ENCODE measurements at places on chromosomes 16 and 17. TPM values are rescaled to one million over a fixed set of nuclear protein-coding genes. Genes with fewer than 3 reads are reported as not detected.

DNA sequence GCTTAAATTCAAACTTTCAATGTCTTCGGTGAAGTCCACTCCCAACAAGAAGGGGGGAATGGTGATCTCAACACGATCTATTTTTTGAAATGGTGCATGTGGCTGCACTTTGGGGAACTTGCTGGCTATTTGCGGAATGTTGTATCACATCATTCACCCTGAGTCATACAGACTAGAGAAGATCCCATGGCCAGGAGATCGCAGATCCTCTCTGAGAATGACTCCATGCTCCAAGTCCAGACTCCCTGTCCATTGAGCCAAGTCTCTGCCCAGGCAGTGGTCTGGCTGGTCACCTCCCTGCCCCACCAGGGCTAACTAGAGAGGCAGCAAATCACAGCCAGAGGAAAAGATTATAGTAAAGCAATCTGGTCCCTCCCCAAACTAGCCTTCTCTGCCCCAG is 120.6 kb downstream of the XYLT1 start:
- peaks cover 33% of the 10 kb centered on the region for H3K4me1 ChIP-seq
- DNase-seq = no peak
- no peaks in the 10 kb centered on the region for H3K36me3 ChIP-seq
- H3K4me3 ChIP-seq = no peak overlapping the region

- no peak overlapping the region for H3K4me3 ChIP-seq
- H3K4me1 ChIP-seq = peaks cover 18% of the 10 kb centered on the region
- H3K27ac ChIP-seq = no peak overlapping the region
- no peaks in the 10 kb centered on the region for H3K36me3 ChIP-seq
Observed at GRCh38 chr17:57567251-57567650, 177.8 kb downstream of the CCDC182 start.

GRCh38 chr16:88448461-88449266 is 4.4 kb upstream of the ZFPM1 start:
- no peak overlapping the region for H3K4me3 ChIP-seq
- no peak for DNase-seq
- H3K27me3 ChIP-seq = no peaks in the 10 kb centered on the region
- no peaks in the 10 kb centered on the region for H3K36me3 ChIP-seq
- no peak overlapping the region for H3K27ac ChIP-seq
- H3K4me1 ChIP-seq = peaks cover 13% of the 10 kb centered on the region

DNA sequence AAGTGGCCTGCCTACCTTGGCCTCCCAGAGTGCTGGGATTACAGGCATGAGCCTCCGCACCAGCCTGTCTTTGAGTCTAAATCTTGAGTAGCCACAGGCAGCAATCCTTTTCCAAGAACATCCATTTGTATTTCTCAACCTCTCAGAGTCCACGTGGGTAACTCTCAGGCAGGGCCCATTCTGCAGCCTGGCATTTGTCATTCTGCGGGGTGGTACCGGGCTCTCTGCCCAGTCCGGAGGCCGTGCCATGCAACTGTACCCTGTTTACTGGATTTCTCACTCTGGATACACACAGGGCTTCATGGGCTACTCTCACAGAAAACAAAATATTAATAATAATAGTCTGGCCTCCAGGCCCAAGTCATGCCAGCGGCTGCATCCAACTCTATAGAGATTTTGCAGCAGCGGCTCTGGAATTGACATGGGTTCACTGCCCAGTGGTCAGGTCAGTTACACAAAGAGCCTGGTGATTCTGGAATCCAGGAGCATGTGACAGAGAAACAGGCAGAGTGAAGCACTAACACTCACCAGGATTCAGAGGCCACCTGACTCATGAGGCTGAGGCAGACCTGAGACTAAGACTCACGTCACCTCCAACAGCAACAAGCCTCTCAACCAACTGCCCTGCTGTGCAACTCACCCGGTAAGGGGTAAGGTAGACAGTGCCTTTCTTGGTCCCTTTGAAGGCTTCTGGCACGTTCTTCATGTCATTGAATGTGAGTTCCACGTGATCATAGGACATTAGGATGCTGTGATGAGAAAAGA is 4.0 kb downstream of the WBP2 start:
- DNase-seq = no peak
- peak overlapping the region; percentile 32 for H3K27ac ChIP-seq
- H3K27me3 ChIP-seq = no peaks in the 10 kb centered on the region
- H3K4me3 ChIP-seq = no peak overlapping the region

DNA sequence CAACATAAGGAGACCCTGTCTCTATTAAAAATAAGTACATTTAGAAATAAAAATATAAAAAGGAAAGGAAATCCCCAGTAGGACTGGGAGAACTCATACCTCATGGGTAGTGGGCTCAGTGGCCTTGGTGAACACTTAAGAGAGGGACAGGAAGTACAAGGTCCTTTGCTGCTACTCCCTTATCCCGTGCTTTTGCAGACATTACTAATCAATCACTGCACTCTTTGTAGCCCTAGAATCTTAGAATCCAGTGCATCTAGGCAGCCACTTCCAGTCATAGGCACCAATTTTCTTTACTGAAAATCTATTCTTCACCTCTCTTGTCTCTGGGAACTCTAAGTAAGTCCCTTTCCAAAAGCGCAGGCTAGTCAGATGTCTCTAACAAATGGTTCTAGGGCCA is 183.1 kb downstream of the SNX29 start:
- no peaks in the 10 kb centered on the region for H3K27me3 ChIP-seq
- peak overlapping the region; percentile 52 for H3K27ac ChIP-seq
- no peaks in the 10 kb centered on the region for H3K36me3 ChIP-seq
- peaks cover 29% of the 10 kb centered on the region for H3K4me1 ChIP-seq
- no peak for DNase-seq
- no peak overlapping the region for H3K4me3 ChIP-seq

RHBDF1 gene
- total RNA-seq = 12.0 TPM

STH gene
- total RNA-seq = not detected

GRCh38 chr16:1169285-1170075 is 16.6 kb downstream of the CACNA1H start:
- H3K27me3 ChIP-seq = no peaks in the 10 kb centered on the region
- H3K4me1 ChIP-seq = no peaks in the 10 kb centered on the region
- no peaks in the 10 kb centered on the region for H3K36me3 ChIP-seq
- no peak overlapping the region for H3K27ac ChIP-seq
- no peak overlapping the region for H3K4me3 ChIP-seq

DNA sequence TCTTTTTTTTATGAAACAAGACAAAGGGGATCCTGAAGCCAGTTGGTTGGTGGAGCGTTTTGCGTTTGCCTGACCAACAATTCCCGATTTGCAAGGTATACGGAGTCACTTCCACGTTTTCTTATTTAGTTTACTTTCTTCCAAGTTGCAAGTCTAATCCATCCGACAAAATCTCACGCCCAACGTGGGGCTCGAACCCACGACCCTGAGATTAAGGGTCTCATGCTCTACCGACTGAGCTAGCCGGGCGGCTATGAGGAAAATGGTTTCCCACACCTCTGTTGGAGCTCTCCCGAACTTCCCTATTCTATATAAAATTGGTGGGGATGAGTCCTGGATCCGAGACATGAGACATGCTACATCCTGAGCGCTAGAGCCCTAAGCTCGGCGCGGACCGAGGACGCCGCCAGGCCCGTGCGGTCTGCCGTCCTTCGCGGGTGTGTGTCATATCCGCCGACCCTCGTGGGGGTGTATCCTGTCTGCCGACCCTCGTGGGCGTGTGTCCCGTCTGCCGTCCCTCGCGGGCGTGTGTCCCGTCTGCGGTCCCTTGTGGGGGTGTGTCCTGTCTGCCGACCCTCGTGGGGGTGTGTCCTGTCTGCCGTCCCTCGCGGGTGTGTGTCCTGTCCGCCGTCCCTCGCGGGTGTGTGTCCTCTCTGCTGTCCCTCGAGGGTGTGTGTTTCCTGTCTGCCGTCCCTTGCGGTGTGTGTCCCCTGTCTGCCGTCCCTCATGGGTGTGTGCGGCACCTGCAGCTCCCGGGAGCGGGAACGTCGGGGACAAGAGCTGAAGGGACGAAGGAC is 22.6 kb downstream of the ZNF213 start:
- peak; percentile 71 for DNase-seq
- no peaks in the 10 kb centered on the region for H3K36me3 ChIP-seq
- peaks cover 23% of the 10 kb centered on the region for H3K4me1 ChIP-seq
- no peaks in the 10 kb centered on the region for H3K27me3 ChIP-seq
- peak overlapping the region; percentile 89 for H3K27ac ChIP-seq

- DNase-seq = peak; percentile 70
- peak overlapping the region; percentile 95 for H3K27ac ChIP-seq
- H3K36me3 ChIP-seq = peaks cover 38% of the 10 kb centered on the region
Observed at GRCh38 chr16:1770328-1771187, 785 bp downstream of the NME3 start.

DNA sequence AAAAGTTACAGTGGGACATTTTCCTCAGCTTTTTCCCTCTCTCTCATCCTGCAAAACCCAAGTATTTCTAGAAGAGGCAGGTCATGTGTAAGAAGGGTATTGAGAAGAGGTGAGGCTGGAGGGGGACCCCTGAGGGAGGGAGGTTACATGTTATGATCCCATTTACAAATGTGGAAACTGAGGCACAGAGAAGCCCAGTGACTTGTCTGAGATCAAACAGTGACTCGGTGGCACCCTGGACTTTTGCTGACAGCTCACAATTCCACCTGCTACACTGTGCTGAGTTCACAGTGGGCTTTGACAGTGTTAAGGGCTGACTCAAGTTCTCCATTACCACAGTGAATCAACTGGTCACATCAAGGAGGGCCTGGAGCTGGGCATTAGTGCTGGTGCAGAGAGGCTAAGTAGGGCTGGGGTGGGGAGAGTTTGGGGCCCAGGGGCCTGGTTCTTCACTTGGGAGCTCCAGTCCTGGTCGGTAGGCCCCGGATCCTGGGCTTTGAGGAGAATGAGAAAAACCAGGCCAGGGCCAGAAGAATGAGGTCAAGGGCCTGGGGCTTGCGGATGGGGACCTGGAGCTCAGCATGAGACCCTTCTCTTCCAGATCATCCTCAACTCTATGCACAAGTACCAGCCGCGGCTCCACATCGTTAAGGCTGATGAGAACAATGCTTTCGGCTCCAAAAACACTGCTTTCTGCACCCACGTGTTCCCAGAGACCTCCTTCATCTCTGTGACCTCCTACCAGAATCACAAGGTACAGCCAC is 26.0 kb downstream of the TBX4 start:
- no peak overlapping the region for H3K27ac ChIP-seq
- no peaks in the 10 kb centered on the region for H3K4me1 ChIP-seq
- DNase-seq = no peak

- H3K4me1 ChIP-seq = no peaks in the 10 kb centered on the region
- no peaks in the 10 kb centered on the region for H3K27me3 ChIP-seq
- no peak for DNase-seq
- no peak overlapping the region for H3K4me3 ChIP-seq
- H3K27ac ChIP-seq = no peak overlapping the region
Observed at GRCh38 chr16:66568355-66568754, 2.1 kb downstream of the CMTM1 start.

DNA sequence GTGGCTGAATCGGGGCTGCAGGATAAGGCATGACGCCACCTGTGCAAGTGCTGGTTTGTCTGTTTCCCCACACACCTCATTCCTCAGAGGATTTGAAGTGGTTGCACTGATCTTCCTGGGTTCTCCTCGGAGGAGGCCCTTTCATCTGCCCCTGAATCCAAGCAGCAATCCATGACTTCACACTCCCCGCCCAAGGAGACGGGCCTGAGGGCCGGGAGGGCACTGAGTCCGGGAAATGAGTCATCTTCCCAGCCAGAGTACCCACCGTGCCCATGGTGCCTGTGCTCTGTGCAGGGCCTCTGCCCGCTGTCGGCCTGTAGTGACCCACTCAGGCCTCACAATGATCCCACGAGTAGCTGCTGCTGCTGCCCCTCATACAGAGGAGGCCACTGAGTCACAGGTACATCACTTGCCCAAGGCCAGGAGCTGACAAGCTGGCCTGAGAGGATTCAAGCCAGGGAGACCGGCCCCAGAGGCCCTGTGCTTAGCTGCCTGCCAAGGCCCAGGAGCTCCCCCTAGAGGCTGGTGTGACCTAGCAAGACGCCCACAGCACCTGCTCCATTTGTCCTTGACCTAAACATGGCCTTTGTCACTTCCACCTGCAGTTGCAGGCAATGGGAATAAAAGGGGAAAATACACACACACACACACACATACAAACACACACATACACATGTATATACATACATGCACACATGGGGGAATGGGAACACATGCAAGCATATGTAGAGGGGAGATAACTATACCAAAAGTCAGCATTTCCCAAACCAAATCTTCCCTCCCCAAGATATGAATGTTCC is 240.0 kb downstream of the C16orf95 start:
- no peak overlapping the region for H3K4me3 ChIP-seq
- no peaks in the 10 kb centered on the region for H3K36me3 ChIP-seq
- no peaks in the 10 kb centered on the region for H3K4me1 ChIP-seq
- no peak overlapping the region for H3K27ac ChIP-seq
- no peaks in the 10 kb centered on the region for H3K27me3 ChIP-seq

DNA sequence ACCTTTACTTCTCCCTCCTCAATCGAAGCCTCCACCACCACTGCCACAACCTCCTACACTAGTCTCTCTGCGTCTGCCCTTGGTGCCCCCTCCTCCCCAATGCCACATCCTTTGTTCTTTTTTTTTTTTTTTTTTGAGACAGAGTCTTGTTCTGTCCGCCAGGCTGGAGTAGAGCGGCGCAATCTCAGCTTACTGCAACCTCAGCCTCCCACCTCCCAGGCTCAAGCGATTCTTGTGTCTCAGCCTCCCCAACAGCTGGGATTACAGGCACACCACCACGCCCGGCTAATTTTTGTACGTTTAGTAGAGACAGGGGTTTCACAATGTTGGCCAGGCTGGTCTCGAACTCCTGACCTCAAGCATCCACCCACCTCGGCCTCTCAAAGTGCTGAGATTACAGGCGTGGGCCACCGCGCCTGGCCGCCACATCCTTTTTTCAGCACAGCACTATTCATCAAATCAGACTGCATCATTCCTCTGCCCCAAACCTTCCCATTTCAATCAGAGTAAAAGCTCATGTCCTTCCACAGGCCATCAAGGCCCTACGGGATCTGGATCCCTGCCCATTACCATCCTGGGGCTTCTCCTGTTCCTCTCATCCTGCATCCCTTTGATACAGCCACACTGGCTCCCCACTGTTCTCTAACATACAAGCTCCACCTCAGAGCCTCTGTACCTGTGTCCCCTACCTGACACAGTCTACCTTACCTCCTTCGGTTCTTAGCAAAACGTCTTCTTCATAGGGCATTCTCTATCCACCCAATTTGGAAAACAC is 2.0 kb downstream of the KLHL11 start:
- peaks cover 12% of the 10 kb centered on the region for H3K36me3 ChIP-seq
- H3K4me3 ChIP-seq = no peak overlapping the region
- DNase-seq = no peak
- H3K27ac ChIP-seq = no peak overlapping the region
- no peaks in the 10 kb centered on the region for H3K27me3 ChIP-seq

GRCh38 chr17:8151641-8152111 is 528 bp downstream of the PER1 start:
- peak overlapping the region; percentile 92 for H3K4me3 ChIP-seq
- peaks cover 58% of the 10 kb centered on the region for H3K36me3 ChIP-seq
- peaks cover 56% of the 10 kb centered on the region for H3K4me1 ChIP-seq
- H3K27ac ChIP-seq = peak overlapping the region; percentile 100
- no peaks in the 10 kb centered on the region for H3K27me3 ChIP-seq

GRCh38 chr16:73399486-73399885 is 351.6 kb upstream of the ZFHX3 start:
- no peaks in the 10 kb centered on the region for H3K4me1 ChIP-seq
- no peaks in the 10 kb centered on the region for H3K27me3 ChIP-seq
- no peak for DNase-seq
- no peak overlapping the region for H3K4me3 ChIP-seq
- no peaks in the 10 kb centered on the region for H3K36me3 ChIP-seq

GRCh38 chr17:7192271-7192937 is 13.2 kb upstream of the ASGR1 start:
- H3K36me3 ChIP-seq = peaks cover 36% of the 10 kb centered on the region
- H3K4me1 ChIP-seq = no peaks in the 10 kb centered on the region
- no peak overlapping the region for H3K27ac ChIP-seq

All from right atrium auricular region (tissue), 2 donors.